ENCODE measurements at places on chromosomes 11 and 22. TPM values are rescaled to one million over a fixed set of nuclear protein-coding genes. Genes with fewer than 3 reads are reported as not detected.

The OR51I2 gene
- total RNA-seq = not detected

The MICAL3 gene
- total RNA-seq = 17.3 TPM

The OR8G5 gene
- total RNA-seq = not detected

The NLRP6 gene
- not detected for total RNA-seq

The MS4A12 gene
- not detected for total RNA-seq

DNA sequence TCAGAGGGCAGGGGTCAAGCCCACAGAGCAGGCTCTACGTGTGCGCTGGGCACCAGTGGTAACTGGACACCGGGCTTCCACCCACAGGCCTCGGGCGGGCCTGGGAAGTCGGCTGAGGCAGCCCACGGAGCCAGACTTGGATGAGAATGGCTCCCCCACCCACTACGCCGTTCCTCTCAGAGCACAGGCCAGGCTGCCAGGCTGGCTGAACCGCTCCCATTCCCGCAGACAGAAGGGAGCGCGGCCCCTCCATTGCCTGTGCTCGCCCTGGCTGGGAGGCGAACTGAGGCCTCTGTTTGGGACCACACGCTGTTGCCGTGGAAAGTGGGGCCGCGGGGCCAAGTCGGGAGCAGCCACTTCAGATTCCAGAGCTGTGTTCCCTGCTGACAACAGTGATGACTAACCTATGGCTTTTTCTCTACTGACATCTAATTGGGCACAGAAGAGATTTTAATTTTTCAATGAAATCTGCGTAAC, 63.9 kb downstream of the MYH9 start:
- no peak for DNase-seq

DNA sequence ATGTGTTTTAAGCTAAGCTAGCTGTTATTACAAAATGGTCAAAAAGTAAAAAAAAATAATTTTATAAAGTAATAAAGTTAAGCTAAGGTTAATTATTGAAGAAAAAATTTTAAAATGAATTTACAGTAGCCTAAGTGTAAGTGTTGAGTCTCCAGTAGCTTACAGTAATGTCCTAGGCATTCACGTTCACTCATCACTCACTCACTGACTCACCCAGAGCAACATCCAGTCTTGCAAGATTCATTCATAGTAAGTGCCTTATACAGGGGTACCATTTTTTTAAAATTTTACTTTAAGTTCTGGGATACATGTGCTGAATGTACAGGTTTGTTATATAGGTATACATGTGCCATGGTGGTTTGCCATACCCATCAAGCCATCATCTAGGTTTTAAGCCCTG, 11.6 kb upstream of the OOSP4B start:
- no peak for DNase-seq

DNA sequence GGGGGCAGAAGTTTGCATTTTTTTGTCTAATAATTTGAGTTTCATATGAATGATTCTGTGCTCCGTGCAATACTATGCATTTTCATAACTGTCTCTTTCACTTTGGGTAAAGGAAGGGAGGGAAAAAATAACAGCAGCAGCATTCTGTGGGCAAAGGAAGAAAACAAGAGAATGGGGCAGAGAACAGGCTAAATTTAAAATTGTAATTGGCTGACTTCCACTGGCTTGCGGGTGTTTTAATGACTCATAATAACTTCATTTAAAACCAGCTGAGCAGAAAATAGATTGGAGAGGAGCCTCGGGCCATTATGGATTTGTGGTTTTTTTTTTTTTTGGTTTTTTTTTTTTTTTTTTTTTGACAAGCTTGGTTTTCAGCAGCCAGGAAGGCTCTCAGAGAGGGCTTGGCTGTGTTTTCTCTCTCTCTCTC, 107.4 kb downstream of the ZBTB16 start:
- DNase-seq = peak; percentile 64

- DNase-seq = no peak
Observed at GRCh38 chr11:115707180-115707905, 203.1 kb upstream of the CADM1 start.

DNA sequence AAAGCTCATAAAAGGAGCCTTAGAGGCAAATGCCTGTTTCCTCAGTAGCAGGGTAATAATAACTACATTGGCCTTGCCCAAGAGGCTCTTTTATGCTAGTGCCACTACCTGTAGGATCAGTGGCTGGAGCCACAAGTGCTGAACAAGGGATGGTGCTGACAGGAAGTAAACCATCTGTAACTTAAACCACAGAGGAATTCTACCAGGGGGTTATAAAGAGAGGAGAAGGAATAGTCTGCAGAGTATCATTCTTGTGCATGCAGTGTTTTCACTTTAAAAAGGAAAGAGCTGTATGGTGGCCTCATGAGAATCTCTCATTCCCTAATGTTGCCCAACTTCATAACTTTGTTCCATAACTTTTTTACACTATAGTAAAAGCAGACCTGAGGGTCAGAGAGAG, 168.1 kb downstream of the DBX1 start:
- no peak for DNase-seq

DNA sequence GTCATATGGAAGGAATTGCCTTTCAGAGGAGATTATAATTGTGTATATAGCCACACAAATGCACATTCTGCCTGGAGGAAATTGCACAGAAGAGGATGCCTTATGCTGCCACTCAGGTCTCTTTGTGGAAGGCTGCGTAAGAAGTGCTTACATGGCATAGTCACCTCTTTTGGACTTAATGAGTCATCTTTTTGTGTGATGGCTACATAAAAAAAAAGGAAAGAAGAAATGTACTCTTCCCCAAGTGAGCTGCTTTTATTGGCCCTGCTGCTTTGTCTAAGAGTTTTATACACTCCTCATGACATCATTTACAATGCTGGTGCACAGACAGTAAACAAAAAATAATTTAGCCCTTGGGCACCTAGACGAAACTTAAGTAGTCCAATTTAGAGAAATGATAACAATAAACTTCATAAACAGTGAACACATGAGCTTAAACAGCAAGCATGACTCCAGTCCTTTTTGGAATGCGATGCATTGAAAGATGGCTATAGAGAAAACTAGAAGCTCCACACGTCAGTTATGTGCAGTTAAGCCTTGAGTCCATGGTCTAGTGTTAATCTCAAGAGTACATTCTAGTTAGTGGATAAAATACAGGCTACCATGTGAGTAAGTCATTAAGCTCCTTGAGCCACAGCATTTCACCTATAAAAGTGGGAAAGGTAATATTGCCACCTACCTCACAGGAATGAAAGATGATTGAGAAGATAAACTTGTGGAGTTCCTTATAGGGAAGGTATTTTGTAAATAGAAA, 12.0 kb downstream of the CSTPP1 start:
- DNase-seq = peak; percentile 71

DNA sequence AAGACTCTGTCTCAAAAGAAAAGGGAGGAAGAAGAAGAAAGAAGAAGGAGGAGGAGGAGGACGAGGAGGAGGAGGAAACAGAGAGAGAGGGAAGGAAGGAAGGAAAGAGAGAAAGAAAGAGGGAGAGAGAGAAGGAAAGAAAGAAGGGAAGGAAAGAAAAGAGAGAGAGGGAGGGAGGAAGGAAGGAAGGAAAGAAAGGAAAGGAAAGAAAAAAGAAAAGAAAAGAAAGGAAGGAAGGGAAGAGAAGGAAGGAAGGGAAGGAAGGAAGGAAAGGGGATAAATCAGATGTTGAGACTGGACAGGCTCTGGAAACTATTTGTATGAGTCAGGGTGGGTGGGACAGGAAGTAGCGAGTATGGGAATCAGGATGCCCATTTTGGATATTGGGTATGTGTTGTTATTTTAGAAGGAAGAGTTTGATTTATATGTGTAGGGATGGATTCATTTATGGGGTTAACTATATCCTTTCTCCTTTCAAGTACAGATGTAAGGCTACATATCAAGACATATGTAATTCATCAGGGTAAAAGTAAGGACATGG, 6.0 kb upstream of the RPL3 start:
- DNase-seq = no peak

- DNase-seq = no peak
Observed at GRCh38 chr11:34870548-34871196, 45.5 kb downstream of the APIP start.

GRCh38 chr22:46619240-46619829, 851 bp upstream of the GRAMD4 start:
- no peak for DNase-seq

- no peak for DNase-seq
Observed at GRCh38 chr11:72932132-72932570, 117.9 kb downstream of the ATG16L2 start.

DNA sequence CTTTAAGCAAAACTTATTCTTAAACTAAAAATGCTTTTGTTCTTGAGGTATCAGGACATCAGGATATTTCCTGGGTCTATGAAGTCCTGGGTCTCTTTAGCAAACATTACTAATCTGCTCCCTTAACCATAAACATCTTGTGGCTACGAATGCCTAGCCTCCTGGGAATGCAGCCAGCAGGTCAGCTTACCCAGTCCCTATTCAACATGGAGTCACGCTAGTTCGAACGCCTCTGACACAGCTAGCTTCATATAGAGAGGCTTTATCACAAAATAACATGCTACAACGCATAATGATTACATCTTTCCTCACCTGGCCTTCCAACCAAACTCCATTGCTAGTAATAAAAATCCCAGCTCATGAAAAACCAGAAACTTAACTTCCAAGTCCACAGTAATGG, 17.5 kb upstream of the FIBIN start:
- DNase-seq = peak; percentile 96

- DNase-seq = no peak
Observed at GRCh38 chr22:41831383-41831782, 1.5 kb upstream of the SREBF2 start.

- no peak for DNase-seq
Observed at GRCh38 chr11:10899121-10899830, 41.4 kb upstream of the ZBED5 start.

- DNase-seq = peak; percentile 79
Observed at GRCh38 chr22:47154621-47155081, 392.2 kb downstream of the TBC1D22A start.
